ENCODE measurements at places on chromosomes 1 and 21.

- DNase-seq: no peak
Observed at GRCh38 chr21:31847761-31848160, 25.1 kb upstream of the HUNK start.

- DNase-seq: no peak
Observed at GRCh38 chr21:32143241-32143939, 135.5 kb downstream of the MIS18A start.

DNA sequence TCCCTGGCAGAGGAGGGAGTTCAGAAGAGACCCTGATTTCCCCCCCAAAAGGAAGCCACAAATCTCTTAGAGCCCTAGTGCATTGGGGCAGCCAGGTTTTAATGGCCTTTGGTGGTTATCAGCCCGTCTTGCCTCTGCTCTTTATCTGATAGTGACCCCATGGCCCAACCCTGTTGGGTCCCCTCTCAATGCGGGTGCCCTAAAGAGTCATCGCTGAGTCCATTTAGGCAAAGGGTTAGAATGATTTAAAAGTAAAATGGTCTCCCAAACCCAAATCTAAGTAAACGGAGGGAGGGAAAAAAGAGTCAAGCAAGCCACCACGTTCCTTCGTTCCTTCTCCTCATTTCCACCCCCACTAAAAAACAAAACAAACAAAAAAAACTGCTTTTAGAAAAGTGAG lies 164.0 kb downstream of the RUNX1 start:
- no peak for DNase-seq

- no peak for DNase-seq
Observed at GRCh38 chr1:156904187-156904959, 10.9 kb downstream of the PEAR1 start.

DNA sequence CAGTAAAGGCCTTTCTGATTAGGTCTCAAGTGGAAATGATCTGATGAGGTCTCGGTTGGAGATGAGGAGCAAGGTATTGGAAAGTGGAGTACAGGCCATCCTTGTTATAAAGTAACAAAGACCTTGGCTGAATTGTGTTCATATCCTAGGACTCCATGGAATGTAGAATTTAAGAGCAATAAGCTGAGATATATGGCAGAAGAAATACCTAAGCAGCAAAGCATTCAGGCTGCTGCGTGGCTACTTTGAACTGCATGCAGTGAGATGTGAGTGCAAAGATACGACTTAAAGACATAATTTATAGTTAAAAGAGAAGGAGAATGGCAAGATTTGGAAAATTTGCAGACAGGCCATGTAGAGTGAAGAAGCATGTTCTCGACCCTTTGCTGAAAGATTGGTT lies 11.2 kb upstream of the XPR1 start:
- no peak for DNase-seq

GRCh38 chr1:55402142-55402541 lies 187.0 kb upstream of the USP24 start:
- no peak for DNase-seq

DNA sequence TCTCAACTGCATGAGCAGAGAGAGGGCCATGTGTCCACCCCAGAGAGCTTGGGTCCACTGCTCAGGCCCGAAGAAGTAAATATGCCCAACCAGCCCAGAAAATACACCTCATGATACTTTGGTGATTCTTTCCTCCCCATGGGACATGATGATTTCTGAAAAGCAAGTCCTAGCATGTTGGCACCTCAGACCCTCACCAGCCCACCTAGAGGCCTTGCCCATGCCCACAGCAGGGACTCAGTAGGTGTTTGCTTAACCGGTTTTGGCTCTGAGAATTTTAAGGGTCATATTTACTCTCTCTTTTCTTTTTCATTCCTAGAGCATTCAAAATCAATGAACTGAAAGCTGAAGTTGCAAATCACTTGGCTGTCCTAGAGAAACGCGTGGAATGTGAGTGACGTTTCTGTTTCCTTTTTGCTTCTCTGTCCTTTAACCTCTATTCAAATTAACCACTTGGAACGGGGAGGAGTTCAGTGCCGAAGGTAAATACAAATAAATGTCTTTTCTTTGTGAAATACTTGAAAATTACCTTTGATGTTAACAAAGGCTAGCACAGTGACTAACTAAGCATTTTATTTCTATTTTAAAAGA lies 79.7 kb downstream of the PDE9A start:
- DNase-seq: no peak

- no peak for DNase-seq
Observed at GRCh38 chr1:73593364-73593763, 604.6 kb downstream of the LRRIQ3 start.

DNA sequence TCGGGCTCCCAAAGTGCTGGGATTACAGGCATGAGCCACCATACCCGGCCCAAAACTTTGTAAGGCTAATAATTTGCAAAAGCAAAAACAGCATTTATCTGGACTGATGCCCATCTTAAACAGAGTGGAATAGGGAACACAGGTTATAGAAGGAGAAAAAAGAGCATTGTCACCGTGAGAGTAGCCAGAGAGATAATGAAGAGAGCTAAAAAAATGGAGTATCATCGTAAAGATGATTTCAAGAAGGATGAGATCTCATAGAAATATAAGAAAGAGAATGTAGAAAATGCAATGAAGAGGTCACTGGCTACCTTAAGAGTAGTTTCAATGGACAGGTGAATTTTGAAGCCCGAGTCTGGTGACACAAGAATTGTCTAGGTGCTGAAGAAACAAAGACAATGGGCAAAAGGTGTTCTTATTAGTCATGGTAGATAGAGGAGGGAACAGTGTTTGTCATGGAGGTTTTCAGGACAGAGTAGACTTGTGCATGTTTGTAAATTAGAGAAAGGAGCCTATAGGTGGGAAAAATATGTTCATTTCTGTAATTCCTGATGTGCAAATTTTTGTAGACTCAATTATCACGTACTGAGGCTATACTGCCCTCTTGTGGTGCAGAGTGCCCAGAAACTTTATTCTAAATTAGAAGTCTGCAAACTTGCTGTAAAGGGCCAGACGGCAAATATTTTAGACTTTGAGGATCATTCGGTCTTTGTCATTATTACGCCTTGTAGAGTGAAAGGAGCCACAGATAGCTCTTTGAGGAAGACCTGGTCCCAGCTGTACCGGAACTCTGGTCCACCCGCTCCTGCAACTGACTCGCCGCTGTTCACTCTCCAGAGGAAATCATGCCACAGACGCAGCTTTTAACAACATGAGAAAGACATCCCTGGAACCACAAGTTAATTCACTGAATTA lies 8.1 kb upstream of the TMEM183A start:
- DNase-seq: no peak

DNA sequence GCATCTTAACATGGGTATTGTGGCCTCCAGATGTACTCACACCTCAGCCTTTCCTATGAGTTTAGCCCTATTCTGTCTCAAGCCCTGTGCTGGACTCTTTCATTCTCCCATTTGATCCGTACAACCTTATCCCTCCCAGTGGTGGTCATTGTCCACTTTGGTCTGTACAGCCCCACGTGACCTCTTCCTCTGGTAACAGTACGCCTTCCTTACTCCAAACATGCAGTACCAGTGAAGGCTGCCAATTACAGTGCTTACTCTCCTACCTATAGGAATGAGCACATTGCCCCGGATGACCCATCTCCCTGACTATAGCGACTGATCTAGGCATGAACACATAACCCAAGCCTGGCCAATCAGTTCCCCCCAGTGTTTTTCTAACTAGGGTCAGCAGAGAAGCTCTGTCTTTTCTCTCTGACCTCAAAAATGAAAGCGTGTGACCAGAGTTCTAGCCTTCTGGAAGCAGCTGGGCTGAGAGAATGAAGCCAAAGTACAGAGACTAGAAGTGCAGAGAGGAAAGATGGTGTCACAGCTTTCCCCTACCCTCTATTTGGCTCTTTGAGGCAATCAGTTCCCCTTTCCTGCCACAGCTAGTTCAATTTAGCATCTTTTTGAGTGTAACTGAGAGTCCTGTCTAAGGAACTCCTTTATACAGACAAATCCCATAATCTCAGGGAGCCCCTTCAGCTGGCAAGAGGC lies 9.9 kb upstream of the QSOX1 start:
- no peak for DNase-seq

- no peak for DNase-seq
Observed at GRCh38 chr1:72937905-72938304, 655.6 kb upstream of the NEGR1 start.

DNA sequence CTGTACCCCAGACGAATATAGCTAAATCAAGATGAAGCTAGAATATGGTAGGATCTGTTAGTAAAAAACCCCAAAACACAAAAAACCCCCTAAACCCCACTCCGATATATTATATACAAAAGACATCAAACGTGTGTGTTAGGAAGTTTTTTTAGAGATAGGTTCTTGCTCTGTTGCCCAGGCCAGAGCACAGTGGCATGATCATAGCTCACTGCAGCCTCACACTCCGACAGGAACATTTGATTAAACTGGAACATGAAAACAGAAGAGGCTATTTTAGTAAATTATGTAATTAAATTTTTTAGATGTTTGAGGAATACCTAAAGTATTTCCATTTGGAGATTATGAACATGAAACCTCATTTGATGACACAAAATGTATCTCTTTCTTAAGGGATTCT lies 8.2 kb upstream of the RYR2 start:
- no peak for DNase-seq

GRCh38 chr1:111142356-111142975 lies 2.4 kb downstream of the CEPT1 start:
- DNase-seq: no peak

DNA sequence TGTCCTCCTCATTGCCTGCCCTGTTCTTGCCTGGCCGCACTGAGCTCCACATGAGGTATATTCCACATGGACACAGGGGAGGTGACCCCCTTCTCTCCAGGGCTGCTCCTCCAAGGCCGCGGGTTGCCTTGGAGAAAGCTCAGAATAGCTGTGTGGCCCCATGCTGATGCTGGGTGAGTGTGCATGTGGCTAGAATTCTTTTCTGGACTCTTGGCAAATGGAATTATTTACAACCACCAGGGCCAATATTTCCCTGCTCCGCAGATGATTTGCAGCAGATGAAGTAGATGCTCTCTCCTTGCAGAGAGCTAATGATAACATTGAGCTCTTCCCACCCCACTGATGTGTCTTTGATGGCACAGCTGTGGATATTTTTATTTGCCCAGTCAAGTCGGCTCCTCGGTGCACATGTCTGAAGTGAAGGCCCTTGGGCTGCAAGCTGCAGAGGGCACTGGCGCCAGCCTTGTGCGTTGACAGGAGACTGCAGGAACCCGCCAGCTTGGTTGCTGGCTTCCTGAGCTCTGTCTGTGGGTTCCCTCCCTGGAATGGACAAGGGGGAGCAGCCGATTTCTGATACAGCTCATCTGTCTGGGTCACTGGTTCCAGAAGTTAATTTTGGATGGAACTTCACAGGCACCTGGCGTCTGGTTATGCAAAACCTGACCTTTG lies 404.7 kb upstream of the VAMP3 start:
- DNase-seq: no peak

All from NCI-H1417 treated with DMSO at 0.1 percent for 48 hours (cell line).